ENCODE measurements at places on chromosomes 1 and 21.

DNA sequence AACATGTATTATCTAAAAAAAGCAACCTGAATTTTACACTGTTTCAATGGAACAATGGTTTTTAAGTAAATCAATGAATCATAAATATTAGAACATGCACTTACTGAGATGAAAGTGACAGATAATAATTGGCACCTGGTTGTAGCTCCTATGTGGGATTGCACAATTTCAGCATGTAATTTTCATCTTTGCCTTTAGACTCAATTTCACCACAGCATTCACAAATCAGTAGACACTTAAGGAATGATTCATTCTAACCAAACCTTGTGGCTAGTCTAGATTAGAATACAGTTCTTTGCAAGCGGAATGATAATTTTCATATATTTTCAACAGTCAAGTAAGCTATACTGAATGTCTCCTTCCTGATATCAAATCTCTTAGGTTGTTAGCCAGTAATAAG is 853.4 kb downstream of the KCNT2 start:
- DNase-seq, result no peak
- H3K4me1 ChIP-seq, result no peaks in the 10 kb centered on the region
- no peak overlapping the region for H3K4me3 ChIP-seq
- H3K27ac ChIP-seq, result no peak overlapping the region
- no peaks in the 10 kb centered on the region for H3K36me3 ChIP-seq

- no peak for DNase-seq
- peaks cover 8% of the 10 kb centered on the region for H3K36me3 ChIP-seq
- H3K4me1 ChIP-seq, result no peaks in the 10 kb centered on the region
- H3K27ac ChIP-seq, result no peak overlapping the region
- no peaks in the 10 kb centered on the region for H3K27me3 ChIP-seq
Measured at GRCh38 chr1:231940116-231940515, 313.5 kb downstream of the DISC1 start.

DNA sequence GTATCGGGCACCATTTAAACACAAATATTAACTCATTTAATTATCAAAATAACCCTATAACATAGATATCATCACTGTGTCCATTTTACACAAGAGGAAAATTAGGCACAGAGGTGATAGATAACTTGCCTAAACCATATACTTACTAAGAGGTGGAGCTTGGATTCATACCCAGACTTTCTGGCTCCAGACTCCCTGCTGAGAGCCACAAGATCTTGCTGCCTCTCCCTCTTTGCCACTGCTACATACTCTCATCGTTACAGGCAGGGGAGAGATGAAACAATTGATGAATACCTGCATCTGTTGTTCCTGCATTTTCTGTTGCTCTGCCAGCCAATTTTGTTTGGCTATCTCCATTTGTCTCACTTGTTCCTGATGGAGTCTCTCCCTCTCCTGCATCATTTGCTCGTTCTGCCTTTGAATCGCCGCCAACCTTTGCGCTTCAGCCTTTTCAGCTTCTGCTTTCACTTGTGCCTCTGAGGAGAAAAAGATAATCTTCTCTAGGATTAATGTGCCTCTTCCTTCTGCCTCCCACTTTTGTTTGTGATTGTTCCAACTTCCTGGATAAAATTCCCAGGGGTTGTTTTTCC is 10.6 kb downstream of the GBP5 start:
- peaks cover 81% of the 10 kb centered on the region for H3K4me1 ChIP-seq
- DNase-seq, result no peak
- peaks cover 86% of the 10 kb centered on the region for H3K36me3 ChIP-seq
- H3K27me3 ChIP-seq, result no peaks in the 10 kb centered on the region
- peak overlapping the region; percentile 5 for H3K4me3 ChIP-seq
- peak overlapping the region; percentile 15 for H3K27ac ChIP-seq

GRCh38 chr1:183239220-183239742 is 53.2 kb downstream of the LAMC2 start:
- no peak for DNase-seq
- no peaks in the 10 kb centered on the region for H3K4me1 ChIP-seq
- H3K36me3 ChIP-seq, result no peaks in the 10 kb centered on the region
- no peak overlapping the region for H3K4me3 ChIP-seq

DNA sequence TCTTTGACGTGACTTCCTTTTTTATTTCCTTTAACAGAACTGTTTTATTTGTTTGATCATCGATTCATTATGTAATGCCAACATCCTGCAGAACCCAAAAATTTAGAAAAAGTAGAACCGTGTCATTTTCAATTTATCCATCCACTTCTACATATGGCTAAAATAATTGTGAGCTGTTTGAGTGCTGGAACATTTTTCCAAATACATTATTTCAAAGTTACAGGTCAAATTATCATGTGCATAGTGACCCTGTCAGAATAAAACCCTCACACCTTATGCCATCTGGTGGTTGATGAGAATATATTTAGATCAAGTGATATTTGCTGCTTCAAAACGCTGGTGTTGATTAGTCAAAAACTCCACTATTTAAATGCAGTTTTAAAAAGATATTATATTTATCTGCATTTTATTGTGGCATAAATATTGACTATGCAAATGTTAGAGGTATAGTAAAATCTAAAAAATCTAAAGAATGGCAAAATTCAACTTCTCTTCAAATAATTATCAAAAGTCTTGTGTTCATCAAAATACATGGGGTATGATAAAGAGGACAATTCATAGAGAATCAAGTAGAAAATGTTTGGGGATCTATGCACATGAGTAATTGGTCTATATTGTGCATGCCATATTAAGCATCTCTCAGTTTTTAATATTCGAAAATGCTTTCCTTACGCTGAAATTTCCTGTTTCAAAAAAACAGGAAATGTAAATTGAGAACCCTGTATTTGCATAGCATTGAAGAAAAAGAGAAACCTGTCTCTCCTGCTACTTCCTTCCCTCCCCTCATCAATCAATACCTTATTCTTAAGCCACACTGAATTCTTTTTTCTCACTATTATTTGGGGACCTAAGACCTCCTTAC is 39.7 kb downstream of the UBE2U start:
- peaks cover 15% of the 10 kb centered on the region for H3K27me3 ChIP-seq
- DNase-seq, result no peak
- H3K27ac ChIP-seq, result no peak overlapping the region
- peaks cover 27% of the 10 kb centered on the region for H3K4me1 ChIP-seq
- H3K36me3 ChIP-seq, result no peaks in the 10 kb centered on the region
- H3K4me3 ChIP-seq, result peak overlapping the region; percentile 4

DNA sequence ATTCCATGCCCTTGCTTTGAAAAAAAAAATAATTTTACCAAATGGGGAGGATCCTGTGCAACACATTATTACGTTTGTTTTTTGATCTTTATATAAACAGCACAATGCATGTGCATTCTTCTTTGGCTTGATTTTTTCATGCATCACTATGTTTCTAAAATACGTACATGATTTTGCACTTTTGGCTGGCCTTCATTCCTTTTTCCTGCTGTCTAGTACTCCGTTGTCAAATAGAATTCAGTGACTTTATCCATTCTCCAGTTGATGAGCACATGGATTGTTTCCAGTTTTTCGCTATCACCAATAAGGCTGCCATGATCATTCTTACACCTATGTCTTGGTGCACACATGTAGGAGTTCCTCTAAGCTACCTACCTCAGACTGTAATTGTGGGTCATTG is 63.0 kb upstream of the ID3 start:
- peak overlapping the region; percentile 49 for H3K27ac ChIP-seq
- H3K4me3 ChIP-seq, result no peak overlapping the region
- no peaks in the 10 kb centered on the region for H3K27me3 ChIP-seq
- H3K36me3 ChIP-seq, result peaks cover 8% of the 10 kb centered on the region
- peaks cover 81% of the 10 kb centered on the region for H3K4me1 ChIP-seq

DNA sequence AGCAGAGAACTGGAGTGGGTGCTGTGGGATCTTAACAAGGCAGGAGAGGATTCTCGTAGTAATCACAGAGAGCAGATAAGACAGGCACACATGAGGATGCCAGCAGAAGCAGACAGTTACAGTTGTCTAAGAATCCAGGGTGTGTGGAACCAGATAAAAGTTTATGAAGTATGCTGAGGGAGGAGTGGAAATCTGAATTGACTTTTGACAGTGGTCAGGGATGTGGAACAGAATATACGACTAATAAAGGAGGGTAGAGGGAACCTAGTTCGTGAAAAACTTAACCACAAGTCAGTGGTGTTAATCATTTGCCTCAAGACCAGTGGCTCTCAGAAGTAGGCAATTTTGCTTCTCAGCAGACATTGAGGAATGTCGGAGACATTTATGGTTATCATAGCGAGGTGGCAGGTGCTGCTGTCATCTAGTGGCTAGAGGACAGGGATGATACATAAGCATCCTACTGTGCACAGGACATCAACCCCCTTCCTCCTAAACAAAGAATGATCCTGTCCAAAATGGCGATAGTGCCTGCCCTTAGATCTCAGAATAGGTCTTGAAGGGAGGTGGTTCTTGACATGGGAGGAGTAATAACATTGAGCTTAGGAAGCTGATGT is 3.0 kb downstream of the LRRC8D start:
- H3K36me3 ChIP-seq, result peaks cover 2% of the 10 kb centered on the region
- H3K4me1 ChIP-seq, result peaks cover 20% of the 10 kb centered on the region
- H3K4me3 ChIP-seq, result no peak overlapping the region
- H3K27ac ChIP-seq, result no peak overlapping the region
- DNase-seq, result no peak

DNA sequence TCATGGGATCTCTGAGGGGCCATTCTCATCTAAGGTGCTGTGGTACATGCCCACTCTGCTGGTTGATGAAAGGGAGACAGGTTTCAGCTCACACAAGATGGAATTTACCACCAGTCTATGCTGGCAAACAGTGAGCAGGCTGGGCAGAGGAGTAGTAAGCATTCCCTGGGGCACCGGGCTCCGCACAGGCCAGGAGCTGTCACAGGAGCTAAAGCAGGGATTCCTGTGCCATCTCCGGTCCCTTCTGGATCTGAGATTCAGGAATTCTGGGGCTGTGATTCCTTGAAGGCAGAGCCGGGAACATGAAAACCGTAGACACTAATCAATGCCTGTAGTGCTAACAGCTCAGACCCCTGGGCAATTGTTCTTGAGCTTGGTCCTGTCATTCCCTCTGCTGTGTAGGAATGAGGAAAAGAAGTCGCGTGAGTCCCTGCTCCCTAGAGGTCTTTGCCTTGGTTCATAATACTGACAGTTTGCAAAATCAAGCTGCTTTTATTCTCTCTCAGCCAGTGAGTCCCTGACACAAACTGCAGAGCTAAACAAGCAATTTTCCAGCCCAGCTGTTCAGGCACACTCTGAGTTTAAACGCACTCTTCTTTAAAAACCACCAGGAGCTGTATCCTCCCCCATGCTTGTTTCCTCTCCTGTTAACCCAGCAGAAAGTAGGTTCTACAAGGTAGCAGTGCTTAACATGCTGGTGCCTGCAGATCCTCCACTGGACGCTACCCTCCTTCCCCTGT is 52.5 kb downstream of the MDM4 start:
- peaks cover 53% of the 10 kb centered on the region for H3K4me1 ChIP-seq
- no peaks in the 10 kb centered on the region for H3K27me3 ChIP-seq
- no peak for DNase-seq
- no peak overlapping the region for H3K4me3 ChIP-seq
- H3K27ac ChIP-seq, result peak overlapping the region; percentile 66
- peaks cover 45% of the 10 kb centered on the region for H3K36me3 ChIP-seq

DNA sequence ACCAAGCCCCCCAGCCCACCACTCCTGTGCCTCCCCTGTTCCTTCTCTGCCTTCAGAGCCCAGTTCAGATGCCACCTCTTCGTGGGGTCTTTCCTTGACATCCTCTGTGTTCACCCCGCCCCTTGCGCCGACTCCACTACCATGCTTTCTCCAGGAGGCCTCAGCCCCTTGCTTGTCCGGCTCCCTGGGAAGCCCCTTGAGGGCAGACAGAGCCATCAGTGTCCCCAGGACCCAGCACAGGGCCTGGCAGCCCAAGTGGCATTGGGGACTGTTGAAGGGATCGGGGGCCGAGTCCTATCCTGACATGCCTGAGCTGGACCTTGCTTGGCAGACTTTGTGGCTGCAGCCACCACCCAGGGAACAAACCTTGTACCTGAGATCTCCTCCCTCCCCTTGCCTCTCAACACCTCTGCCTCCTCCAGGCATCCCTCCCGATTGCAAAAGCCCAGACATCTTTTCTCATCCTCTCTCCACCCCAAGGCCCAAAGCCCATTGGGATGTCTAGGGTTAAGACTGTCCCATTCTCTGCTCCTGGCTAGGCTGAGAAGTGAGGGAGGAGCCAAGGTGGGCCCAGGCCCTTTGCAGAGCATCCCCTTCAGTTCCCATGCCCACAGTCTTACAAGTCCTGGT is 3.4 kb downstream of the CLDN19 start:
- H3K27ac ChIP-seq, result peak overlapping the region; percentile 42
- peaks cover 10% of the 10 kb centered on the region for H3K4me1 ChIP-seq
- no peak for DNase-seq
- H3K36me3 ChIP-seq, result no peaks in the 10 kb centered on the region
- no peak overlapping the region for H3K4me3 ChIP-seq
- peaks cover 6% of the 10 kb centered on the region for H3K27me3 ChIP-seq

DNA sequence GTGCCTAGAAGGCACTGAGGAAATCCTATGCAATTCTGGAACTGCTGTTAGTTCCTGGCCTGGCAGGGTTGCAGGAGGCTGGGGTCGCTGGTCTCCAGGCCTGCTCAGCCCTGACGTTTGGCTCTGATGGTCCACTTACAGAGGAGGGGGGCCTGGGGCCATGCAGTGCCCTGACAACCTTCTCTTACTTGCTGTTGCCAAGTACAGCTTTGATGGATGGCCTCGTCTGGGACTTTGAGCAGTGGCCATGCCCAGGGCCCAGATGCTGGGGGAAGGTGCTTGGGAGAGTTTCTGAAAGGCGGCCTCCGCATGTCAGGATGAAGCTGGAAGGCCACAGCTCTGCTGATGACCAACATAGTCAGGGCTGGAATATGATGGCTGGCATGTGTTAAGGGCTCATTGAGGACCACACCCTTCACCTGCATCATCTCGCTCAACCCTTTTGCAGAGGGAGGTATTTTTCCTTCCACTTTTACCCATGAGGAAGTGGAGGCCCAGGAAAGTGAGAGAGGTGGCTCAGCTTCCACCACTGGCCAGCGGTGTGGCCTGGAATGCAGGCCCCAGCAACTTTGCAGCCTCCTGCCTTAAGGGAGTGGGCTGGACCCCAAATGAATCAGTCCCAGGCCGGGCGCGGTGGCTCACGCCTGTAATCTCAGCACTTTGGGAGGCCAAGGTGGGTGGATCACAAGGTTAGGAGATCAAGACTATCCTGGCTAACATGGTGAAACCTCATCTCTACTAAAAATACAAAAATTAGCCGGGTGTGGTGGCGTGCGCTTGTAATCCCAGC is 34.7 kb upstream of the LRRC3 start:
- no peaks in the 10 kb centered on the region for H3K4me1 ChIP-seq
- no peak overlapping the region for H3K27ac ChIP-seq
- H3K4me3 ChIP-seq, result no peak overlapping the region
- H3K27me3 ChIP-seq, result no peaks in the 10 kb centered on the region
- H3K36me3 ChIP-seq, result peaks cover 31% of the 10 kb centered on the region

GRCh38 chr1:12573015-12573825 is 44.8 kb downstream of the DHRS3 start:
- no peak for DNase-seq
- H3K36me3 ChIP-seq, result peaks cover 51% of the 10 kb centered on the region
- no peak overlapping the region for H3K4me3 ChIP-seq
- no peak overlapping the region for H3K27ac ChIP-seq
